ENCODE measurements at places on chromosomes 11 and 22.

- DNase-seq = no peak
These were observed 2.1 kb downstream of the FNBP4 start for GRCh38 chr11:47765086-47765485.

DNA sequence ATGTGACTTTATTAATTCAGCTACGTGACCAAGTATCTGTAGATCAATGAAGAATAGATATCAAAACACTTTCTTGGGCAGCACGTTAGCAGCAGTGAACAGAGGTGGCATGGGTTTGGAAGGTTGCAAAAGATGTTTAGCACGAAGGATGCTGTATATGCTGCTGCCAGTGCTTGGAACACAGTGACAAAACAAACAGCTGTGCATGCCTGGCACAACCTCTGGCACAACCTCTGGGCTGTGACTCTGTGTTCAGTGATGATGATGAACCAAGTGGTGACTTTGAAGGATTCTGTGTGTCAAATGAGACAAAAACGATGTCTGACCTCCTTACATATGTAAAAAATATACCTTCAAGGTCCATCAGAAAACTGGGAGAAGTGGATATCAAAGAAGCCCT lies 104.7 kb downstream of the TBC1D22A start:
- DNase-seq = no peak

DNA sequence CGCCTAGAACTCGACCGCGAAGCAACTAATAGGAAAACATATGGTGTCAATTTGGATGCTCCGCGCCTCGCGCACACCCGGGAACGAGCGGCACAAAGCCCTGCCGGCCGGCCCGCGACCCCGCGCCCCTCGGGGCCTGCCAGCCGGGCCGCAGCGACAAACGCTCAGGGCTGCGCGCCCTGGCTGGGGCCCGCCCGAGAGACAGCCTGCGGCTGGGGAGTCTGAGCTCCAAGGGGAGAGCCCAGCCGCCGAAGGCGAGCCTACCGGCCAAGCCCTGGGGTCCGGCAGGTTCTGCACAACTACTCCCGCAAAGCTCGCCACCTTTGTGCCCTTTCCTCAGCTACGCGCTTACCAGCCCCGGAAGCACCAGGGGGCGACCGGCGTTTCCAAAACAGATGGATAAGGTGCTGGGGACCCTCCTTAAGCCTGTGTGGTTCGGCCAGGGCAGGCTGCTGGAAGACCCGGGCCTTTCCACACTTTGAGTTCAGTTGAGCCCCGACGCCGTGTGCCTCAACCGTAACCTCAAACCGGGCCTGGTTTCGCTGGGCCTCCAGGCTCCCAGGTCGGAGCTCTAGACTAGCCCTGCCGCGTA lies 6.0 kb downstream of the PAX6 start:
- no peak for DNase-seq

GRCh38 chr11:21810650-21811049 lies 382.2 kb upstream of the ANO5 start:
- DNase-seq = no peak

DNA sequence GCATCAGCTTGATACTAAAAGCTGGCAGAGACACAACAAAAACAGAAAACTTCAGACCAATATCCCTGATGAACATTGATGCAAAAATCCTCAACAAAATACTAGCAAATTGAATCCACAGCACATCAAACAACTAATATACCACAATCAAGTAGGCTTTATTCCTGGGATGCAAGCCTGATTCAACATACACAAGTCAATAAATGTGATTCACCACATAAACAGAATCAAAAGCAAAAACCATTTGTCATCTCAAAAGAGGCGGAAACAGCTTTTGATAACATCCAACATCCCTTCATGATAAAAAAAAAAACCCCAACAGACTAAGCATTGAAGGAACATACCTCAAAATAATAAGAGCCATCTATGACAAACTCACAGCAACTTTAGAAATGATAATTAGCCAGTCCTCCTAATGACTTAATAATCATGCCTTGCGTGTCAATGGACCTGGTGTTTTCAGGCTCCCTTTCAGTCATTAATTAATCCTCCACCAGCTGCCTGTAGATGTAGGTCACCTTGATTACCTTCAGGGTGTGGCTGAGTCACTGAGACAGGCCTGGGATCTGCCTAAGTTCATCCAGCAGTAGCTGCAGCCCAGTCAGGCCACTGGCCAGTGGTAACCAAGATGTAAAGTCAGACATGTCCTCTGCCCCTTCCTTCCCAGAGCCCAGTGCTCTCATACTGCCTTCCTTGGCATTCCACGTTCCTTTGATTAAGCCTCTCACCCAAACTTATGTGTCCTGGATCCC lies 109.8 kb downstream of the EHF start:
- DNase-seq = no peak

DNA sequence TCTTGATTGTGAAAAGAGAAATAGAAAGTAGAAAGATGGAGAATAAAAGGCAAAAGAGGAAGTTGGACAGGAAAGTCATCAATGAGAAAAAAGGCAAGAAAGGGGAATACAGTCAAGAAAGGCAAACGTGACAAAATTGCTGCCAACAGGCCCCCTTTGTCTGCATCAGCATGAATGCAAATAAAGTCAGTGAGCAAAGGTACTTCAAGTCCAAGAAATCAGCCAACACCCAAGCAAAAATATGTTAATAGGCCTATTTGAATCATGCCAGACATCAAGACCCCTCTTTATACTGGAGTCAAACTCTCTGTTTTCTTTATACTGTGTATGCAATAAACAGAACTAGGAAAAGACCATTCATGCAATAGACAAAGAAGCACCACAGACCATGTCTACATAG lies 34.3 kb downstream of the GUCY1A2 start:
- DNase-seq = no peak

- no peak for DNase-seq
These were observed 62.4 kb upstream of the MYEOV start for GRCh38 chr11:69231466-69232018.

GRCh38 chr11:28448186-28448585 lies 340.0 kb downstream of the METTL15 start:
- DNase-seq = no peak

DNA sequence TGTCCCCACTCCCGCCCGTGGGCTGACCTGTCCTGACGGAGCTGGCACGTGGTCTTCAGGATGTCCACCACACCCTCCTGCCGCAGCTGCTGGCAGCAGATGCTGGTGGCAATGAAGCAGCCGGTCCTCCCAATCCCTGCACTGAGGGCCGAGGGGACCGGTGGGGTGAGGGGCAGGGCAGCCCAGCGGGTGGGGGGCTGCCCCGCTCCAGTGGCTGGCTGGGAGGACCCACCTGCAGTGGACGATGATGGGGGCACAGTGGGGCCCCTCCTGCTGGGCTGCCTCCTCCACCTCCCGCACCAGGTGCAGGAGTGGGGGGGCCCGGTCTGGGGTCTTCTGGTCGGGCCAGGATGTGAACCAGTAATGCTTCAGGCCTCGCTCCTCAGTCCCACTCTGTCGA lies 3.4 kb upstream of the IGSF22 start:
- no peak for DNase-seq

DNA sequence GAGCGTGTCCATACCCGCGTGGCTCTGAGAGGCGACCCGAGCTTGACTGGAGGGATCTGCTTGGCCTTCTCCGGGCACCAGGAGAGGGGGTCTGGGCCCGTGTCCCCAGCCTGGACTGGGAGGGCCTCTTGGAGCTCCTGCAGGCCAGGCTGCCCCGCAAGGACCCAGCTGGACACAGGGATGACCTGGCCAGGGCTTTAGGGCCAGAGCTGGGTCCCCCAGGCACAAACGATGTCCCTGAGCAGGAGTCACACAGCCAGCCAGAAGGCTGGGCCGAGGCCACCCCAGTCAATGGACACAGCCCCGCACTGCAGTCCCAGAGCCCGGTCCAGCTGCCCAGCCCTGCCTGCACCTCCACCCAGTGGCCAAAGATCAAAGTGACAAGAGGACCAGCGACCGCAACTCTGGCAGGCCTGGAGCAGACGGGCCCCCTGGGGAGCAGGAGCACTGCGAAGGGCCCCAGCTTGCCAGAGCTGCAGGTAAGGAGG lies 38.2 kb downstream of the TRIOBP start:
- peak; percentile 78 for DNase-seq

DNA sequence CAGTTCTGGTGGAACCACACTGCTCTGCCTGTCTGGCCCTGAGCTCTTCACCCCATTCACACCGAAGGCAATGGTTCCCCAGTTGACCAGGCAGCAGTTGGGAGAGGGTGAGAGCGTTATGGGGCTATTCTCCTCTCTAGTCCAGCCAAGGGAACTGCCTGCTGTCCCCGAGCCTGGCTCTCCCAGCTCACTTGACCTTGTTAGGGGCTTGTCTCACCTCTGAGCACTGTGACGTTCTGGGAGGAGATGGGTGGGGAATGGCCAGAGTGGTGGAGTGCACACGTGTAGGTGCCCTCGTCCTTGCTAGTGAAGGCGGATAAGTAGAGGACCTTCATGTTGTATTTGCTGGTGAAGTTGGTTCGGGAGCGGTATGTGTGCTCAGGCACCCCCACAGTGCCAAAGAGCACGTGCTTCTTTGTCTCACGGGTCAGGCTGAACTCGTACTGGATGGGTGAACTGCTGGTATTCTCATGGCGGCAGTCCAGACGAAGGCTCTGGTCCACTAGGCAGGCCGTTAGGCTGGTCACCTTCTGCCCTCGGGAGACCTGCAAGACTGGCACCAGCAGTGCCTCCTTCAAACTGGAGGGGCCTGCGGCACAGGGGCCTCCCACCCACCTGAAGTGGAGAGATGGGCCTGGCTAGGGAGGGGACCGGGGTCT lies 3.0 kb downstream of the THY1 start:
- DNase-seq = no peak

All from suppressor macrophage (primary cell).